Lung (tissue), 17 donors: ENCODE measurements at places on chromosomes 6 and 20. TPM values are rescaled to one million over a fixed set of nuclear protein-coding genes. Genes with fewer than 3 reads are reported as not detected.

- no peaks in the 10 kb centered on the region for H3K27me3 ChIP-seq
- no peak overlapping the region for H3K27ac ChIP-seq
- no peaks in the 10 kb centered on the region for H3K36me3 ChIP-seq
- no peak for DNase-seq
Measured at GRCh38 chr6:45630801-45631200, 253.1 kb upstream of the SUPT3H start.

Gene CALHM6
- total RNA-seq: 6.0 TPM

DNA sequence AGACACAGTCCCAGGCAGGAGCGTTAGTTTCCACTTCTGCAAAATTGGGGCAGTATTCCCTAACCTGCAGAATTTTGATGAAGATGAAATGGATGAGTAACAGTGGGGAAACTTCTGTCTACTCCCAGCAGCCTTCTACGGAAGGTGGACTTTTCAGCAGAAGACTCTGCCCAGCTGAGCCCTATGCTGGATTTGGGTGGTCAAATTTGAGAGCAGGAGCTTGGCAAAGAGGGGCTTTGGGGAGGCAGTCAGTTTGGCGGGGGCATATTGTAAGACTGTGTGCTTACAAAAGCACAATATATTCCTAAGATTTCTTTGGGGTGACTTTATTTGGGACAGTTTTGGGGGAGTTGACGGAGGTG, 5.4 kb upstream of the SDCBP2 start:
- no peak overlapping the region for H3K4me3 ChIP-seq
- DNase-seq: no peak
- H3K4me1 ChIP-seq: peaks cover 14% of the 10 kb centered on the region
- H3K36me3 ChIP-seq: no peaks in the 10 kb centered on the region
- no peak overlapping the region for H3K27ac ChIP-seq

DNA sequence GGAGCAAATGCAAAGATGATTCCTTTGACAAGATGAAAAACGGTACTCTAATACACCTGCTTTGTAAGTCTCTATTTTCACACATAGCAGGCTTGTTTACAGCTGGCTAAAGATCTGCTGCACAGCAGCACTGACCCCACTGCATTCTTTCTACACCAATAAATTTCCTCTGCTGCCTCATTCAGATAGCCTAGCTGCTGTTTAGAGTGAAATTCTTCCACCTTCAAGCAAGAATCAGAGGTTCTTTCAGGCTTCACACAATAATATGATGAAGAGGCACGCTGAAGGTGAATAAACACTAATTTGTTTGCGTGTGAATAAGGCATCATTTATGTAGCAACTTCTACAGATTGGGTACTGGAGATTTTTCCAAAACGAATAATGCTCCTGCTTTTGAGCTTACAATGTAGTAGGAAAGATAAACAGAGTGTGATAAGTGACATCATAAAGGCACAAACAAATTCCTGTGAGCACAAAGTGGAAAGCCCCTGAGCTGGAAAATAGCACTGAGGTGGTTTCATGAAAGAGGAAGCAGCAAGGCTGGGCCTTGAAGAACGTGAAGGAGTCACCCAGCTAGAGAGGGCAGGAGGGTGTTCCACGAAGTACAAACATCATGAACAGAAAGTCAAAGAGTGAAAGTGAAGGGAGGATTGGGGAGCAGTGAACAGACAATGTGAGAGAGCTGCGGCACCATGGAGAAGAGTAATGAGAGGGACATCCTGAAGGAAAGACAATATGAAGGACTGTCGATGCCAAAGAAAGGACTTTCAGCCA, 543.4 kb downstream of the CD83 start:
- no peaks in the 10 kb centered on the region for H3K36me3 ChIP-seq
- no peak for DNase-seq
- H3K4me1 ChIP-seq: peaks cover 7% of the 10 kb centered on the region

GRCh38 chr6:14211562-14211942, 94.0 kb downstream of the CD83 start:
- no peaks in the 10 kb centered on the region for H3K36me3 ChIP-seq
- DNase-seq: peak; percentile 77
- H3K4me1 ChIP-seq: peaks cover 5% of the 10 kb centered on the region
- H3K27ac ChIP-seq: peak overlapping the region; percentile 45
- H3K4me3 ChIP-seq: peak overlapping the region; percentile 28

- H3K4me3 ChIP-seq: no peak overlapping the region
- no peak overlapping the region for H3K27ac ChIP-seq
- H3K27me3 ChIP-seq: no peaks in the 10 kb centered on the region
- peaks cover 2% of the 10 kb centered on the region for H3K4me1 ChIP-seq
Measured at GRCh38 chr6:90230548-90231215, 66.0 kb downstream of the BACH2 start.

Gene LPA
- total RNA-seq: not detected

Gene SIRPG
- total RNA-seq: 0.28 TPM

GRCh38 chr6:142855893-142856623, 88.9 kb downstream of the HIVEP2 start:
- no peaks in the 10 kb centered on the region for H3K36me3 ChIP-seq
- DNase-seq: no peak
- H3K27ac ChIP-seq: no peak overlapping the region
- H3K4me1 ChIP-seq: no peaks in the 10 kb centered on the region
- no peak overlapping the region for H3K4me3 ChIP-seq

- DNase-seq: no peak
- H3K27me3 ChIP-seq: no peaks in the 10 kb centered on the region
- no peak overlapping the region for H3K27ac ChIP-seq
- H3K36me3 ChIP-seq: peaks cover 18% of the 10 kb centered on the region
- no peak overlapping the region for H3K4me3 ChIP-seq
Measured at GRCh38 chr6:34867484-34867883, 20.4 kb downstream of the TAF11 start.

Gene NECAB3
- total RNA-seq: 127 TPM

- H3K27me3 ChIP-seq: no peaks in the 10 kb centered on the region
- no peak overlapping the region for H3K27ac ChIP-seq
Measured at GRCh38 chr20:58008413-58008812, 220.0 kb downstream of the ANKRD60 start.

Gene ULBP1
- total RNA-seq: 1.7 TPM

Gene MRAP2
- total RNA-seq: 2.0 TPM

Gene C20orf204
- total RNA-seq: 2.0 TPM

GRCh38 chr6:84769306-84769705, 4.9 kb upstream of the TBX18 start:
- no peak overlapping the region for H3K27ac ChIP-seq
- peaks cover 12% of the 10 kb centered on the region for H3K4me1 ChIP-seq
- no peak for DNase-seq
- no peak overlapping the region for H3K4me3 ChIP-seq
- peaks cover 98% of the 10 kb centered on the region for H3K27me3 ChIP-seq
- H3K36me3 ChIP-seq: no peaks in the 10 kb centered on the region
